ENCODE measurements at places on chromosomes 1 and 21.

DNA sequence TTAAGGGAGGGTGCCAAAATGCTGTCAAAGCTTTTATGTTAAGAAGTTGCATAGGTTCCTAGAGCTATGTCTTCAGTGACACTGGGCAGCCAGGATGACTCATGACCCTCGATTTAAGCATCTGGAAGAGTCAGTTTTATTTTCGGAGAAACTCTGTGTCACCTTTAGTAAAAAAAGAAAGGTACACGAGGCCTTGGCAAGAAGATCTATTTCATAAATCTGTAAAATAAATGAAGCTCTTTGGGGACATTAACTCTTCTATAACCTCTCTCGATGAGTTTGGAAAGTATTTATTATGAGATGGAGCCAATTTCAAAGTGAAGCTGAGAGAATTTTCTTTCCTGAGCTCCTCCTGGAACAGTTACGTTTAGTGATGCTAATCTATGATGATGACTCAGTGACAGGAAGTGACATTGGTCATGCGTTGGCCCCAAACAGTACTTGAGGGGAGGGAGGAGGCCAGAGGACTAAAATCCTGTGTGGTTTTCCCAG lies 156.5 kb downstream of the HLX start:
- DNase-seq = no peak

DNA sequence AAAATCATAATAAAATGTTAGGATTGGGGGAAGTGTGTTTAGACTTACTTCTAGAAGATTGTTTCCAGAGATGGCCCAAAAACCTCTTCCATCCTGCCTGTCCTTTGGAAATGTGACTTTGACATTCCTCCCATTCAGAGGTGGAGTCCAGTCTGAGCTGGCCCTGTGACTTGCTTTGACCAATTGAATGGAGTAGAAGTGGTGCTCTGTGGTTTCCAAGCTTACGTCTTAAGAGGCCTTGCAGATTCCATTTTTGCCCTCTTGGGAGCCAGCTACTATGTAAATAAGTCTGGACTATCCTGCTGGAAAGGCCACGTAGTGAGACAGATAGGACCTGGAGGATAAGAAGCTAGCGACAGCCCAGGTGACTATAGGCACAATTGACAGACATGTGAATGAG lies 1.3 kb upstream of the NT5C1A start:
- no peak for DNase-seq

- no peak for DNase-seq
Observed at GRCh38 chr1:65939636-65940035, 146.9 kb downstream of the PDE4B start.

DNA sequence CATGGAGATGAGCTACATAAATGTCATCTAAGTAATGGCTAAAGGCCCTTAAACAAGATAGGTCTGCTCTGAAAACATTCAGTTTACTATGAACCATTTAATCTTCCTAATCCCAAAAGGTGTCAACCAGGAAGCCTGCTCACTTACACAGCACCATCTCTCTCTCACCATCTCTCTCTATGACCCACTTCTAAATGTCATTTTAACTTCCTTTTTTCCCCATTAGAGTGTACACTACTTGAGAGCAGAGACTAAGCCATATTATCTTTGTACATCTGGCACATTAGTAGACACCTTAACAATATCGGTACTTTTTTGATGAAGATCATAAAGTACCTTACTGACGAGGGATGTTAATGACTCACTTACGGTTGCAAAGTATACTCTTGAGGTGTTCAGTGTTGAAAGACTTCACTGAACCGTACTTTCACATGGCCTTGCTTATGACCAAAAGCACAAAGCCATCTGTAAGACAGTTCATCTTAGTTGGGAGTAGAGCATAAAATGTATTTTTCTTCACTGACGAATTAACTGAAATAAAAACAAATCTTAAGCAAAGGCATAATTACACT lies 25.4 kb downstream of the FBXO42 start:
- DNase-seq = no peak

GRCh38 chr1:23020706-23021405 lies 1.6 kb downstream of the KDM1A start:
- DNase-seq = no peak

GRCh38 chr1:70497152-70497551 lies 86.1 kb downstream of the CTH start:
- no peak for DNase-seq

DNA sequence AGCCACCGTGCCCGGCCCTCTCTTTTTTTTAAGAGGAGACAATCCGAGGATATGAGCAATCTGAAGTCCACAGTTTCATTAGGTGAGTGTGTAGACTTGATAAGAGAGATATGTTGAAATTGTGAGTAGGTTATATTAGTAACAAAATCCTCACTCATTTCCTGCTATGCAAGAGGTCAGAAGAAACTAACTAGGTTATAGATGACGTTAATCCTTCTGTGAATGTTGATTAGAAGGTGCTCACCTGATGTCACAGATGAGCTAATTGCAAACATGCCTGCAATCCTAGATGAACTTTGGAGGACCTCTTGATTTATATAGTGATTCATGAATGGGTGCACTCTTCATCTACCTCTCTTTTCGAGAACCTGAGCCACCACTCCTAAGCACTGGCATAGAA lies 29.3 kb downstream of the NTMT2 start:
- DNase-seq = no peak

GRCh38 chr21:17854745-17855144 lies 35.6 kb upstream of the C21orf91 start:
- DNase-seq = no peak

Data from activated naive CD8-positive, alpha-beta T cell treated with anti-CD3 and anti-CD28 coated beads, Interleukin-2, amount 50 U/mL, for 24 hours (primary cell).